HT1080 (cell line): ENCODE measurements at places on chromosomes 4 and X.
A peak's percentile ranks its signal among the peaks of the same experiment; 100 is the strongest.

DNA sequence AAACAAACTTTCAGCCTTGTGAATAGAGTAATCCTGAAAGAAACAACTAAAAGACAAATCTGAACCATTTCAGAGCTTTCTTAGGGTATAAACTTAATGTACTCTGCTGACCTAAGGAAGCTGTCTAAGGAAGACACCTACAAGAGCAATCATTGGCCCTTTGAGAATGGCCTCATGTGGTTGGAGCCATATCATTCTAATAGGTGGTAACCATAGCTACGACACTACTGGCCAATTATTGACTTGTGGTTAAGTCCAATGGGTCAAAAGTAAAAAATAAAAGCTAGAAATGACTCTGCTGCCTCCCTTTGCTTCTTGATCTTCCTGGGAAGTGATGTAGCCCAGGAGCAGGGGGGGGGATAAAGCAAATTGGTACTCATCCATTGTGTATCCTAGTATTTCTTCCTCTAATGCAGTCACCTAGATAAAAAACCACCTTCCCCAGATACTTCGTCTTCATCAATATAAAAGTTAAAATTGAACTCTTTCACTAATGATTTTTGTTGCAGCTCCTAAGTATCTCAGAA is 547.0 kb downstream of the ARAP2 start:
- DNase-seq = no peak

GRCh38 chrX:120549483-120550452 is 11.0 kb downstream of the CUL4B start:
- DNase-seq = peak; percentile 92

GRCh38 chr4:116016201-116016600 is 902.8 kb upstream of the NDST4 start:
- DNase-seq = peak; percentile 92

- DNase-seq = no peak
Observed at GRCh38 chrX:13690836-13691235, 1.9 kb downstream of the RAB9A start.
